Left ventricle myocardium inferior (tissue), 1 donor: ENCODE measurements at places on chromosomes 4 and X. TPM values are rescaled to one million over a fixed set of nuclear protein-coding genes. Genes with fewer than 3 reads are reported as not detected.

Gene CLDN34
- total RNA-seq: not detected

Gene MAP7D2
- 0.44 TPM for total RNA-seq

Gene AKAP14
- total RNA-seq: not detected

Gene NSG1
- total RNA-seq: 14.3 TPM

Gene EGF
- total RNA-seq: 13.0 TPM

Gene STAG2
- total RNA-seq: 29.3 TPM

Gene SPIN2B
- 8.4 TPM for total RNA-seq

Gene TRIM75
- total RNA-seq: not detected

Gene PIGA
- 3.8 TPM for total RNA-seq

Gene PRSS12
- not detected for total RNA-seq

Gene DOK7
- total RNA-seq: 46.7 TPM

Gene MAGEB10
- total RNA-seq: not detected

Gene FAM47E
- 3.0 TPM for total RNA-seq

Gene ALAS2
- total RNA-seq: 0.38 TPM

Gene MCF2
- total RNA-seq: 0.52 TPM

Gene VSIG4
- 41.7 TPM for total RNA-seq

Gene TMEM154
- total RNA-seq: 1.4 TPM

Gene PLP1
- total RNA-seq: 7.0 TPM

Gene CT45A1
- not detected for total RNA-seq

Gene PALLD
- 871 TPM for total RNA-seq

Gene TAB3
- total RNA-seq: 12.6 TPM

Gene SHROOM3
- total RNA-seq: 16.2 TPM

Gene TMEM31
- total RNA-seq: not detected

Gene GSPT2
- 8.8 TPM for total RNA-seq

Gene PCDH7
- total RNA-seq: 34.3 TPM

Gene MSX1
- total RNA-seq: 3.4 TPM

Gene RASSF6
- not detected for total RNA-seq

Gene TLR6
- total RNA-seq: 0.71 TPM

Gene CFI
- total RNA-seq: 6.8 TPM

Gene CAMK2D
- total RNA-seq: 223 TPM

Gene ARX
- not detected for total RNA-seq

Gene GAGE1
- total RNA-seq: not detected

Gene STOX2
- total RNA-seq: 12.2 TPM

Gene ZMAT1
- total RNA-seq: 5.6 TPM

Gene MTMR8
- total RNA-seq: 0.44 TPM

Gene SOX3
- total RNA-seq: not detected

Gene TEX11
- total RNA-seq: not detected

Gene AR
- 18.4 TPM for total RNA-seq

Gene GRXCR1
- total RNA-seq: not detected

Gene NXF2B
- total RNA-seq: not detected

Gene CFP
- total RNA-seq: 3.0 TPM

Gene SMIM31
- total RNA-seq: not detected

Gene CENPVL1
- not detected for total RNA-seq

Gene ADAM29
- total RNA-seq: not detected

Gene MAGEA11
- total RNA-seq: not detected

Gene TNIP3
- total RNA-seq: not detected

Gene EMCN
- 43.6 TPM for total RNA-seq

Gene RBM46
- not detected for total RNA-seq

Gene SLC25A6
- 158 TPM for total RNA-seq
